ENCODE measurements at places on chromosomes 12 and 14. TPM values are rescaled to one million over a fixed set of nuclear protein-coding genes. Genes with fewer than 3 reads are reported as not detected.

The MUCL1 gene
- not detected for total RNA-seq

The CIROP gene
- total RNA-seq: not detected

The BCL2L14 gene
- total RNA-seq: 2.3 TPM

The CMA1 gene
- not detected for total RNA-seq

The SSTR1 gene
- total RNA-seq: 0.56 TPM

The ADCY4 gene
- 2.9 TPM for total RNA-seq

The PRB2 gene
- 0.76 TPM for total RNA-seq

The RAD9B gene
- not detected for total RNA-seq

The TAS2R50 gene
- 0.26 TPM for total RNA-seq

The GNPTAB gene
- 6.1 TPM for total RNA-seq

DNA sequence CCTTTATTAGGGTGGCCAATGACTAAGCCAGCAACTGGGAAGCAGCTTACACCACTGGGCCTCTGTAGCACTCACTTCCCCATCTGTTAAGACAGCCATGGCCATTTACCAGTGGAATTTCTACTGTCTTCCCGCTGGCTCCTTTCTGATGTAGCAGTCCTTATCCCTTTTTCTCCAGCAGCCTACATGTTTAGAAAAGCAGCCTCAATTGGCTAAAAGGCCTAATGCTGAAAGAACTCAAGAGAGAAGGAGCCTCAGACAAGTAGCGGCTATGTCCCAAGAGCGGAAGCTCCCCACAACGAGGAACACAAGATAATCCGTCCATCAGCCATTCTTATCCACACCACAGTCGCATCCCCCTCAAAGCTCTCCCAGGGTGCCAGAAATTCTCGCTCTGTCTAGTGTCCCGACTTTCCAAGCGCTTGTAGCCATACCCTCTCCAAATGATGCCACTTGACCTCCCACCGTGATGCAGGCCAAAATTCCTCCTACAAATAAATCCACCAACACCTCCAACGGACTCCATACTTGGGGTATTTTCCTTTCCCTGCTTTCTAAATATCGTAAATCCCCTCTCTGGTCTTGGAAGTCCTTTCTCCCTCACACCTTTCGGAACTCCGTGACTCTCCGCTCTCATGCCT is 624 bp downstream of the M6PR start:
- DNase-seq: peak; percentile 44

DNA sequence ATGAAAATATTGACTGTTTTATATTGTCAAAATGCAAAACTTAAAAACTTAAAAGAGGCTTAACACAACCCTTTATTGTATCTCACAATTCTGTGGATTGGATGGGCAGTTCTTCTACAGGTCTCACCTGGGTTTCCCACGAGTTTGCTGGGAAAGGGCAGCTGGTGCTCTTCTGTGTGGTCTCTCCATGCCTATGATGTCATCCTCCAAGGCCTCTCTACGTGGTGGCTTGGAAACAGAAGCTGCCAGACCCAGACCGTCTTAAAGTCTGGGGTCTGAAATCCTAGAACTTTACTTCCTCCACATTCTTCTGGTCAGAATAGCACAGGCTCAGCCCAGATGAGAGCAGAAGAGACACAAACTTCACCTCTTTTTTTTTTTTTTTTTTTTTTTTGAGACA is 36.5 kb upstream of the KICS2 start:
- no peak for DNase-seq

- no peak for DNase-seq
Observed at GRCh38 chr12:102479099-102479885, 1.1 kb downstream of the IGF1 start.

- no peak for DNase-seq
Observed at GRCh38 chr14:73026243-73026844, 562 bp downstream of the ZFYVE1 start.

GRCh38 chr14:66104486-66104885 is 381.7 kb upstream of the CCDC196 start:
- DNase-seq: no peak

DNA sequence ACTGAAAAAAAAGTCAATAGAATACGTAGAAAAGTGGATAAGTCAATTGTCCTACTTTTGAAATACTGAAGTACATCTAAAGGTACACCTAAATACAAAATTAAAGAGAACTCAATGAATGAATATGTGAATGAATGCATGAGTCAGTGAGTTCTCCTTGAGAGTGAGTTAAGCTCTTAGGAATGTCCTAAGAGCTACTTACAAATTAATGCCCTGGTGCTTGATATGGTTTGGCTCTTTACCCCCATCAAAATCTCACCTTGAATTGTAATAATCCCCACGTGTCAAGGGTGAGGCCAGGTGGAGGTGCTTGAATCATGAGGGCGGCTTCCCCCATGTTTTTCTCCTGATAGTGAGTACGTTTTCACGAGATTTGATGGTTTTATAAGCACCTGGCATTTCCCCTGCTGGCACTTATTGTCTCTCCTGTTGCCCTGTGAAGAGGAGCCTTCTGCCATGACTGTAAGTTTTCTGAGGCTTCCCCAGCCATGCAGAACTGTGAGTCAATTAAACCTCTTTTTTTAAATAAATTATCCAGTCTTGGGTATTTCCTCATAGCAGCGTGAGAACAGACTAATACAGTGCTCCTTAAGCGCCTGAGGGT is 192.2 kb upstream of the ARHGAP5 start:
- DNase-seq: no peak

DNA sequence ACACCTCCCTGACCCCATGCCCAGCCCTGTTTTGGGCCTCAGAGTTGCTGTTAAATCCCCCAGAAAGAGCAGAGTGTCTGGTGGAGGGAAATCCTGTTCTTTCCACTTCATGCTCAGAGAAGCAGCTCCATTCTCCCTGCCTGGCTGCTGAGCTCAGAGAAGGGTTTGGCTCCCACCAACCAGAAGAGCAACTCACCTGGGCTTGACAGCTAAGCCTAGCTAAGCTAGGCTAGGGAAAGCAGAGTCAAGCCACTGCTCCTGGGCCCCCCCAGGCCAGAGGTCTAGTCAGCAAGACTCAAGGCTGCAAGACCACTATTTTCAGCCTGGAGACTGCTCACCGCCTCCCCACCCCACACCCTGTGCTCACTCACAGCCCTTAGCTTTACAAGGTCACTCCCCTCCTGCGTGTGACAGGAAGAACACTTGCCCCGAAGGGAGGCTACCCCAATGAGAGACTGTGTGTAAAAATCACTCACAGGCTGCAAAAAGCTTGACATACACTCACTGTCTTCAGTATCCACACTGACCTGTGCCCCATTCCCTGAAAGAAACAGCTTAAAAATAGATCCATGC is 13.5 kb downstream of the GSC start:
- no peak for DNase-seq

GRCh38 chr14:91841065-91841464 is 26.3 kb downstream of the TC2N start:
- no peak for DNase-seq

DNA sequence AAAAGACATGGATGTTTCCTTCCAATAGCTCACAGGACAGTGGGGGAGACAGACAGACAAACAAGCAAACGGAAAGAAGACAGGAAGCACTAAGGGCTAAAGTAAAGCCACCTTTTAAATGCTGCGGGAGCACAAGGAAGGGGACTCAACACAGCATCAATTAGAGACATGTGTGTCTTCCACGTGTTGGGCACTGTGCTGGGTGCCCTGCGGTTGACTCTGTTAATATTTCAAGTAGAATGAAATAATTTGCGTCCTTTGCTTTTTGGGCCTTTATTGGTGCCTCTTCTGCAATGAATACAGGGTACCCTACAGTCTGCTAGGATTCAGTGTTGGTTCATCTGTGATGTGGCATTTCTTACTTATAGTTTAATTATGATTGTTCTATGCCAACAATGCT is 90.9 kb upstream of the CPM start:
- no peak for DNase-seq

GRCh38 chr14:27668531-27668930 is 1070.7 kb upstream of the NOVA1 start:
- DNase-seq: no peak

DNA sequence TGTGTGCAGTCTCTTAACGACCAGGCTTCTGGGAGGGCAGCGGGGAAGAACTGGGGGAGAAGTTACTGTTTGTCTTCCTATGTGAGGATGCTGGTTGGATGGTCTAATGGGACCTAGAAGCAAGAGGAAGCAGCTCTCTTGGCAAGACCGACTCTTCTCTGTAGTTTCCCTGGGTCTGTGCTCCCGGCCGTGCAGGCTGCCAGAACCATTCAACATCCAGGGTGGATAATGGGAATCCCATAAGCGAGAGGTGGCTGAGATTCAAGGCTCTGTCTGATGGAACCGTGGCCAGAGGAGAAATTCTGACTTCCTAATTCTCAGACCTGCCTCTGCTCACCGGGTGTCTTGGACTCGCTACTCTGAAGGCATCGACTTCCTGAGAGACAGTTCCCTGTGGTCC is 561.0 kb upstream of the TBX3 start:
- DNase-seq: no peak

DNA sequence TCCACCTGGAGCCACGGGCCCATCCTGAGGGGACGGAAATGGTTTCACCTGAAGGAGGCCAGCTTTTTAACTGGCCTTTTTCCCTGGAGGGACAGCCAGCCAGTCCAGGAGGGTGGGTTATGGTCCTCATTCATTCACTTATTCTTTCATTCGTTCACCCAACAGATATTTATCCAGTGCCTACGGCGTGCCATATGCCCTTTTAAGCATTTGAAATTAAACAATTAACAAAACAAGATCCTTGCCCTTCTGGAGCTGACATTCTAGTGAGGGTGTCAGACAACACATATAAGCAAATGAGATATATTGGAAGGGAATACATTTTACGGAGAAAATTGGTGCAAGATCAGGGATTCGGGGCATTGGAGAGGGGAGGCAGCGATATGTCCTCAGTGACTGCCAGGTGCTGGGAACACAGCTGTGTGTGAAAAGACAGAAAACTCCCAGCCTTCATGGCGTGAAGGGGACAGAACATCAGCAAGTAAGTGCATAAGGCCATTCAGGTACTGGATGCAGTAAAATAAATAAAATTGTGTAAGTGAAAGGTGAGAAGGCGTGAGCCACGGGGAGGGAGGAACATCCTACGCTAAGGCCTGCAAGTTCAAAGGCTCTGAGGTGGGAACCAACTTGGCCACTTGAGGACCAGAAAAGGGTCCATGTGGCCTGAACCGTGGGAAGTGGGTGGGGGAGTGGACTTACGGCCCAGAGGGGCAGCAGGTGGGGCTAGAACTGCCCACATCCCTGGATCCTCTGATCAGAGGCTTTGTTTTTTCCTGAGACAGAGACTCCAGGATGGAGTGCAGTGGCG is 684 bp upstream of the ABCB9 start:
- DNase-seq: no peak

DNA sequence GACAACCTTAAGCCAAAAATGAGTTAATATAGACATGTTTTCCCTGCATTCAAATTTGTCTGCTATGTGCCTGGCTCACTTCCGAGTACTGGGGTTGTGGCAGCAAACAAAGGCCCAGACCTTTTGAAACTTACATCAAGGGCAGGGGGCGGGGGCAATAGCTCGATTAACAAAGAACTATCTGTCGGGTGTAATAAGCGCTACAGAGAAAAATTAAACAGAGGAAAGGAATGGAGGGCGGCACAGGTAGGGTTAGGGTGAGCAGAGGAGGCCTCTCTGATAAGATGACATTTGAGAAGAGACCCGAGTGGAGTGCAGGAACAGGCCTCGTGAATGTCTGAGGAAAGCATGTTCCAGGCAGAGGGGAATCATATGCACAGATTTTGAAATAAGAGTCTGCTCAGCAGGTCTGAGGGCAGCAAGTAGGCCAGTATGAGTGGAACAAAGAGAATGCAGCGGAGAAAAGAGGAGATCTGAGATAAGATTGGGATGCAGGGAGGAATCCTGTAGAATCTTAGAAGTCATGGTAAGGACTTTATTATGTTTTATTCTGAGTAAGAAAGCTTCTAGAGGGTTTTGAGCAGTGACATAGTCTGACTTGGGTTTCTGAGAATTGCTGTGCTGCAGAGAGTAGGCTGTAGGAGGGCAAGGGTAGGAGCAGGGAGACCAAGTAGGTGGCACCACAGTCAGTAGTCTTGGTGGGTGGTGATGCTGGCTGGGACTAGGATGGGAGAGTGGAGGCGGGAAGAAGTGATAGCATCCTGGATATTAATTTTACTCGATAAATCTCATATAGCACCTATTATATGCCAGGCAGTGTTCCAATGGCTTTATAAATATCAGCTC is 52.6 kb downstream of the BICDL1 start:
- no peak for DNase-seq

DNA sequence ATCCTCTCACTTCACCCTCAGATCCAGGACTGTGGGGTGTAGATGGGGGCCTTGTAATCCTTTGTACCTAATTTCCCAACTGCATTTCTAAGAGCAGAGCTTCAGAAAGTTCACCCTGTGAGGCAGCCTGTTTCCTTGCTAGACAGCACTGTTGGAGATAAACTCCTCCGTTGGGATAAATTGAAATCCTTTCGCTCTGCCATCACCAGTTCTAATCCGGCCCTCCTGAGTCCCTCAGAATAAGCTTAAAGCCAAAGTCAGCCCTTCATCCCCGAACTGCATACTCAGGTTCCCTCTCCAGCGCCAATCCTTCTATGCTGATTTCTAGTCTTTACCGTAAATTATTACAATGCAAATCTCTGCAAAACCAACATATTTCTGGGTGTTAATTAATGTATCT is 114.7 kb downstream of the PRMT8 start:
- DNase-seq: no peak

GRCh38 chr12:11823043-11823442 is 173.6 kb downstream of the ETV6 start:
- DNase-seq: no peak

- no peak for DNase-seq
Observed at GRCh38 chr14:89428173-89428523, 11.1 kb upstream of the FOXN3 start.

DNA sequence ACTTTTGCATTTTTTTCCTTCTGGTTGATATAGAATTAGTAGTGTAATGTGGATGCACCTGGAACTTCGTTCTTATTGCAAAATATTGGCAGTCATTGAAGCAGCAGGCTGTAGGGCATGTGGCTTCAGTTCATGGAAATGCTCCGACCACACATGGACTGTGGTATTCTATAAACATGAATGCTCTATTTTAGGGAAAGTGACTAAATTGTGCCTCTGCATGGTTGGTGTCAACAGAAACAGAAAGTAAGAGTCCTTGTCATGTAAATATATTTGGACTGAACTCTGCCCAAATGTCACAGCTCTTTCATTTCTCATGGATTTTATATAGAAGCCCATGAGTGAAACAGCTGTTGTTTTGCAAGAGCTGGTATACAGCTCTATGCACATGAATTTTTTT is 917.0 kb downstream of the LRFN5 start:
- DNase-seq: no peak

- no peak for DNase-seq
Observed at GRCh38 chr12:128829861-128830504, 6.2 kb upstream of the SLC15A4 start.

GRCh38 chr12:47361389-47362021 is 281.7 kb upstream of the AMIGO2 start:
- DNase-seq: peak; percentile 64
